ENCODE measurements at places on chromosomes 16 and 17.

DNA sequence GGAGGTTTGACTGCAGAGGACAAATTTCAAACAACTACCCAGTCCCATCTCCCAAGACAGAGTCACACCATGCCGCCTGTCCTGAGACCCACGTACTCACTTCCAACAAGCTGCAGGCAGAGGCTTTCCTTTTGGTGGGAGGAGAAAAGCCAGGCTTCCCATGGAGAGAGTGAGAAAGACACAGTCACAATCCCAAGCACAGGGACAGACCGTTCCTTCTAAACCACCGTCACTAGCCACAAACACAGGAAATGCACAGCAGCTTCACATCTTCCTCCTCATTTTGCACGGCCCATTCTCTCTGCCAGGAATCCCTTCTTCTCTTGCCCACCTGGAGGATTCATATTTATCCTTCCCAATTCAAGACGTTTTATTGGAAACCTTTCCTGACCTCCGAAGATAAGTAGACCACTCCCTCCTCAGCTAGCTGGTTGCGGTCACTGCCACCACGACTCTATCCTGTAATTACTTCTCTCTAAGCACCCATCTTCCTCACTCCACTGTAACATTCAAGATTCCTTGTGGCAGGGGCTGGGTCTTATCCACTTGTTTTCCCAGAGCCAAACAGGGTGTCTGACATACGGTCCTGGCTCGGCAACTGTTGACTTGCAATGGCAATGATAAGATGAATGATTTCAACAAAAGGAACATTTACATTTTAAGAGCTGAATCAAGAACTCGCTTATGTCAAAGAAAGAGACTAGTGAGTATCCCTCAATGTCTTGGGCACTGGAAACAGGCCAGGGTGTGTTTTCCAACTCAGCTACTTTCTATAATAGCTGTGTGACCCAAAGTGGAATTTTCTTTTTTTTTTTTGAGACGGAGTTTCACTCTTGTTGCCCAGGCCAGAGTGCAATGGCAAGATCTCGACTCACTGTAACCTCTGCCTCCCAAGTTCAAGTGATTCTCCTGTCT, 87.6 kb downstream of the XYLT1 start:
- DNase-seq = no peak

DNA sequence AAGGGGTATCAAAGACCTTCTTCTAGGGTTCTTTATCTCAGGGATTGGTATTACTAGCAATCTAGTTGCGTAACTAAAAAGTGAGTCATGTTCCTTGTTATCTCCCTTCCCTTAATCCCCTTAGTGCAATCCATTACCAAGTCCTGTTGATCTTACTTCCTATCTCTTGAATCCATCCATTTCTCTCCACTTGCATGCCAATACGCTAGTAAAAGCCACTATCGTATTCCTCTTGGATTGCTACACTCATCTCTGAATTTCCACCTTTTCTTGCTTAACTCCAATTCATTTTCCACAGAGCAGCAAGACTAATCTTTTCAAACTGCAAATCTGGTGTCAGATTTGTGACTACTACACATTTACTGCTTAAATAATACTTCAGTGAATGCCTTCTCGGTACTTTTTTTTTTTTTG, 1.8 kb upstream of the ADAT1 start:
- no peak for DNase-seq

- DNase-seq = peak; percentile 95
Observed at GRCh38 chr16:4693296-4693955, at the start of gene NUDT16L1. TSS of gene NUDT16L1 (plus strand) at chr16:4693562. CDS start at chr16:4693727, 165 bp downstream.

DNA sequence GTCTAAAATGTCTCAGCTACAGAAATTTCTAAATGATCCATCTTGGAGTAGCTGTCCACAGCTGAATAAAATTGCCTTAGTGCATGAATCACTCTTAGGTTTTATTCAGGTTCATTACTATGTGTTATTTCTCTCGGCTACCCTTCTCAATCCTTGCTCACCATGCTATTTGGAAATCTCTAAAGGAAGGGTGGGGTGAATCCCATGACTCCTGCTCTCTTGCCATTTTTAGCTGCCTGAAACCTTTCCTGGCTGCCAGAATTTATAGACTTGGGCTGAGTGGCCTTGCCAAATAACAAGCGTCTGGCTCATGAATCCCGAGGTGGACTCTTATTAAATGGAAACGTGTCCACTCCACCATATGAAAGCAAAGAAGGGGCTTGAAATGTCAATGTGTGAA, 936.1 kb upstream of the SOX9 start:
- peak; percentile 80 for DNase-seq

GRCh38 chr16:54200161-54200534, 86.4 kb downstream of the IRX3 start:
- no peak for DNase-seq

DNA sequence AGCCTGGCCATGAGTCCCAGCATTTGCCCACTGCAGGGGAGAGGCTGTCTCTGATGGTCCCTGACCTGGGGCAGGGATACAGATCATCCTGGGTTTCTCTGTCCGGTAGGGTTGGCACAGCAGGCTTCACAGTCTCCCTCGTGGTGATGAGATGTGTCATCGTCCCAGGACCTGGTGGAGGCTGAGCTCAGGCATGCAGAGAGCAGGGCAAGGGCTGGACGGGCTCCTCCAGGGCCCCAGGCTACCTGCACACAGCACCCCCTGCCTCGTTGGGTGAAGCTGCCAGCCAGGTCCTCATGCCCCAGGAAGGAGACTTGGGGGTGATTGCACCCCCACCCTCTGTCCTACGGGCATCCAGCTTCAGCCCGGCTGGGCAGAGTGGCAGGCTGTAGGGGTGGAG, 155.8 kb upstream of the GSE1 start:
- no peak for DNase-seq

- DNase-seq = no peak
Observed at GRCh38 chr17:63116228-63116627, 150.2 kb downstream of the TANC2 start.

Measured in NCI-H1092 treated with DMSO at 0.1 percent for 48 hours (cell line).